ENCODE measurements at places on chromosomes 7 and 10.

GRCh38 chr10:70832852-70833528 lies 17.2 kb downstream of the SGPL1 start:
- no peak for DNase-seq

GRCh38 chr7:92647011-92647625 lies 56.9 kb upstream of the FAM133B start:
- DNase-seq = no peak

- no peak for DNase-seq
These were observed 79.9 kb downstream of the VTI1A start for GRCh38 chr10:112526906-112527305.

GRCh38 chr10:1698185-1698584 lies 39.1 kb downstream of the ADARB2 start:
- no peak for DNase-seq

DNA sequence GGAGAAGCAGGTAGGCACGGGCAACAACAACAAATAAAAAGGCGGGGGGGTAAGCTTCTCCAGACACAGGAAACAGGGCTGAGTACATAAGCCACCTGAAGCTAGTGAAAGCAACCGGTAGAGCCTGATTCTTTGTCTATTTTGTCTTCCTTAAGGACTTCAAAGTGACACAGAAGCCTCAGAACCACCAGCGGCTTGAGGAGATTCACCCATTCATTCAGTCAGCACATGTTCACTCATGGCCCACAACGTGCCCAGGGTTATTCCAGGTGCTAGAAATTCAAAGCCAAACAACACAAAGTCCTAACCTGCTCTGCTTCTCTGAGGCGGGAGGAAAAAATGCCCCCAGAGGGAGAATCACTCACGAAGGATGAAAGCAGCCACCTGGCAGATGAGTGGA lies 69.3 kb upstream of the C7orf33 start:
- DNase-seq = no peak

GRCh38 chr10:110160522-110160921 lies 46.9 kb upstream of the MXI1 start:
- DNase-seq = no peak
